Cortex of kidney (tissue), 1 donor: ENCODE measurements at places on chromosomes 3 and 15.

- no peak for DNase-seq
Measured at GRCh38 chr15:34900748-34901147, 68.8 kb downstream of the AQR start.

DNA sequence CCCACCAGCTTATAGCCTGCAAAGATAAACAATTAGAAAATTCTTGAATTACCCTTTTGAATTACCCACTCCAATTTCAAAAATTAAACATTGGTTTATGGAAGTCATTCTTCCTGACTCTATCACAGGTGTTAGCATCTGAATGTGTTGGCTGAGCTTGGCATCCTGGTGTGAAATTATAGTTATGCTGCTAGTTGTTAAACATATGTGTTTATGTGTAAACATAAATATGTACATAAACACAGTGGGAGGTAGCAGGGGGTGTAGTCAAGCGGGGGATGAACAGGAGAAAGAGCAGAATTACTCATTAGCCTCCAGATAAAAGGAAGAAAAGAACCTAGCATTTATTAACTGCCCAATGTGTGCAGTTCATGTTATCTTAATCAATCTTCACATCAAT, 530.2 kb downstream of the MCTP2 start:
- no peak for DNase-seq

DNA sequence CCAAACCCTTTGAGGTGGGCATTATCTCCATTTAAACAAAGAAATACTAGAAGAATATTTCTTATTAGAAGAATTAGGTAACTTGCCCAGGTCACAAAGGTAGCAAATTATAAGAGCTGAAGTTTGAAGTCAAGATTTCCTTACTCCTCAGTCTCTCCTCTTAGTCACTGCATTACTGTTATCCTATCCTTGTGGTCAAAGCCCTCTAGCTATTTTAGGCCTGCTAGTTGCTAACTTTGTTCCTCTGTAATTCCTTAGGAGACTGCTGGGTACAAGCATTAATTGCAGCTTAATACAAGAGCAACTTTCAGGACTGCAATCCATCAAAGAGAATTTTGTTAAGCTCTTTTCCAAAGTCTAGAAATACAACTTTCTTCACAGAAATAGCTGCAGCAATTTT, 528.2 kb downstream of the ZIC1 start:
- no peak for DNase-seq

DNA sequence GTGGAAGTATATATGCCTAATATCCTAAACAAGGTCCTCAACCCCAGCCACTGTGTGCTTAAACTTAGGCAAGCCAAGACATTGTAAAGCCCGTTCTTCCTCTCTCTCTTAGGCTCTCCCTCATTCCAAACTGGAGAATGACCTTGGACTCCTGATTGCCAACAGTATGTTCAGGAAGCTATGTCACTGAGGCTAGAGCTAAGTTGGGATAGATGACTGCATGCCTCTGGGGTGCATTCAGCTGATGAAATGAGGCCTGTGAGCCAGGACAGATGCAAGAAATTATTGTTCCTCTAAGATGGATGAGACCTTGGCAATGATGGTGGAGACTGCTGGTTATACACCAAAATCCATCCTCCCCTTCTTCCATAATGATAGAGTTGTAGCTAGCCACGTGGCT, 27.9 kb upstream of the TBC1D21 start:
- DNase-seq, result no peak

- DNase-seq, result no peak
Measured at GRCh38 chr3:66527246-66527645, 26.4 kb upstream of the LRIG1 start.
